Stimulated activated CD4-positive, alpha-beta T cell treated with anti-CD3 and anti-CD28 coated beads, Interleukin-15, amount 100 ng/mL, for 1 hour (primary cell): ENCODE measurements at places on chromosomes 1 and 21.

DNA sequence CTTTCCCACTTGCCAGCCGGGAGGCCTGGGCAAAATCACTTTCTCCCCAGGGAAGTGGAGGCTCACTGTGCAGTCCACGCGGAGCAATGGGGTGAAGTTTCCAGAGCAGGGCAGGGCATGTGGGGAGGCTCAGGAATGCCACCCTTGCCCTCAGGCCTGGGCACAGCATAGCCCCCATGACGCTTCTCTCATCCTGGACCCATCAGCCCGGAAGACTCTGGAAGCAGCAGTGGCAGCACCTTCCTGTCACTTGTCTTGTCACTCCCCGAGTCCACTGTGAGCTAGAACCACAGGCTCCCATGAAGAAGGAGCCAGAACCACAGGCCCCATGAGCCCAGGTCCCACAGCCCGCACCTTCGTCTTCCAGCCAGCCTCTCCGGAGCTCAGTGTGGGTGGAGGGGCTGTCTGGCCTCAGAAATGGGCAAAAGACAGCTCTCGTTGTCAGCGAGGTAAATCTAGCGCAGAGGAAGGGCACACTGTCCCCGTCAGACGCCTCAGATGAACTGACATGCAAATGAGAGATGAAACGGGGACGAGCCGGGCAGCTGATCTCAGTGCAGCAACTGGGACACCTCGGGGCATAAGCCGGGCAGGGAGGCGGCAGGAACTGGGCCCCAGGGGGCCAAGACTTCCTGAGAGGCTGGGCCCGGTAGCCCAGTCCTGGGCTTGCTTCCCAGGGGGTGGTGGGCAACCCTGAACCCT, 6.1 kb downstream of the PDE9A start:
- DNase-seq, result no peak

DNA sequence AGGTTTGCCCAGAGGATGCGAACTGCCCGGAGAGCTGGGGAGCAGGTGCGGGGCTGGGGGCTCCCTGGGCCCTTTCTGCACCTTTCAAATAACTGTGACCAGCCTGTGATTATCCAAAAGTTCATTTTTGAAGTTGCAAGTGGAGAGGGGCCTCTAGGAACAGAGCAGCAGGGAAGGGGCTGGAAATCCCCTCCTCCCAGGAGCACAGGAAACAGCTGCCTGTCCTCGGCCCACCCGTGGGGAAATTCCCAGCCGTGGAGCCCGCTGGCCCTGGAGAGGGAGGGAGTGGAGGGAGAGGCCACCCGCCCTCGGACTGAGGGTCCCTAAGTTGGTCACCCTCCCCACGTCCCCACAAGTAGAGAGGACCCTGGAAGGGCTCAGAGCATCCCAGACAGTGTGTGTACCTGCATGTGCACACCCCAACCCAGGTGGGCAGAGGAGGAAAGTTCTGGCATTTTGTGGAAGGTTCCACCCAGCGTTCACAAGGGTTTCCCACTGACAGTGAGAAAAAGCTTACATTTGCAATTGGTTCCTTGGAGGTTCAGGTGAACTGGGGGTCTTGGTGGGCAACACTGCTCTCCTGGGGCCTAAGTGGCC, 1.2 kb upstream of the TNFRSF4 start:
- no peak for DNase-seq

GRCh38 chr1:186896211-186896610, 67.5 kb downstream of the PLA2G4A start:
- no peak for DNase-seq

GRCh38 chr1:59485949-59486348, 189.1 kb downstream of the FGGY start:
- no peak for DNase-seq
